Cardiac fibroblast (primary cell): ENCODE measurements at places on chromosomes 4 and X.

DNA sequence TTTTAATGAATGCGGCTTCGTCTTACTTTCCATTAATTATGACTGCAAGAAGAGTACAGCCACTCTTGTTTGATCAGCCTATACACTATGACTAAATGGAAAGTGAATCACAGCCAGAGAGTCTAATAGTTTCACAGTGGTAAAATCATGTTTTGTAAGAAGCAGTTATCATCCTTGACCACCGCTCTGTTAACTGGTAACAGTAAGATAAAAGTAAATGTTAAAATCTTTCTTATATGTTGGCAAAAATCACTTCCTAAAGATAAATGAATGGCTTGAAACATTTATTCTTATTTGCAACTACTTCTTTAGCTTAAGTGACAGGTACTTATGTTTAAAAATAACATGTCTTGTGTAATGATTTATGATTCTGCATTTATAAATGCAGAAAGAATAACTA lies 13.2 kb downstream of the GALNT7 start:
- DNase-seq = peak; percentile 58

- DNase-seq = peak; percentile 53
Observed at GRCh38 chr4:42331914-42332368, 65.3 kb upstream of the SHISA3 start.

DNA sequence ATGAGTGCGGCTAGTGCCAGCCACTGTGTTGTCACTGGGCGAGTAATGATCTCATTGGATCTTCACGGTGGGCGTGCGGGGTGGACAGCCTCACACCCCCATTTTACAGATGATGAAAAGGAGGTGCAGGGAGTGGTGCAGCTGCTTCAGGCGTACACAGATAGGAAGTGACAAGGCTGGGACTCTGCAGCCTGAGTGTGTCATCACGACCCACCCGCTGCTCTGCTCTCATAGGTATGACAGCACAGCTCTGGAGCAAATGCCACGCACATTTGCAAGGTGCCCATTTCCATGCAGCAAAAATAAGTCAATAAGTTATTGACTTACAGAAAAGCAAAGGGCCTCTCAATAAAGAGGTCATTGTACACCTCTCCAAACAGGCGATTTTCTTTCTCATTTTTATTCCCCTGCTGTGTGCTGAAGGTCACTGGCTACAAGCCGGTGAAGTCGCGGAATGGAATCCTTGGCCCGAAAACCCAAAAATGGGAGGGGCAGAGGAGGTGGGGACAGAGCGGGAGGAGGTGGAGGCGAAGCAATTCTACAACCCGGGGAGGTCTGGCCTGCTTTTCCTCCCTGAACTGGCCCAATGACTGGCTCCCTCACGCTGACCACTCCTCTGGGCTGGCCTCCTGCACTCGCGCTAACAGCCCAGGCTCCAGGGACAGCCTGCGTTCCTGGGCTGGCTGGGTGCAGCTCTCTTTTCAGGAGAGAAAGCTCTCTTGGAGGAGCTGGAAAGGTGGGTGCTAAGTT lies at the start of gene SOD3:
Gene SOD3 (plus strand): TSS at position 658 of the 750 bp plus-strand sequence. CDS start 3,949 bp downstream, outside the sequence.
- peak; percentile 93 for DNase-seq

DNA sequence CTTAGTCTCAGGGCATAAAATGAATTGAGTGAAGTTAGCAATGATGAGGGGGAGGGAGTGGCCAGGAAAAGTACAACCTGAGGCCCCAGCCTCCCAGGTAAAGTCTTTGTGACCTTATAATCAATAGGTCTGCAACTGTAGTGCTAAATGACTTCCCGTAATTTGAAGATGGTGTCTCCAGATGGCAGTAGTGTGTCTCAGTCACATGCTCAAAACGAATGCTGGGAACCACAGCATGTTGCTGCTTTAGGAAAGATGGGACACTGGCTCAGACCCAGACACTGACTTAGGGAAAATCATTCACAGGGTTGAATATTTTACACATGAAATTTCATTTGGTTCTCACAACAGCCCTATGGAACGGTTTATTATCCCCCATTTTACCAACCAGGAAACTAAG lies 10.3 kb downstream of the SRPX2 start:
- DNase-seq = peak; percentile 51

DNA sequence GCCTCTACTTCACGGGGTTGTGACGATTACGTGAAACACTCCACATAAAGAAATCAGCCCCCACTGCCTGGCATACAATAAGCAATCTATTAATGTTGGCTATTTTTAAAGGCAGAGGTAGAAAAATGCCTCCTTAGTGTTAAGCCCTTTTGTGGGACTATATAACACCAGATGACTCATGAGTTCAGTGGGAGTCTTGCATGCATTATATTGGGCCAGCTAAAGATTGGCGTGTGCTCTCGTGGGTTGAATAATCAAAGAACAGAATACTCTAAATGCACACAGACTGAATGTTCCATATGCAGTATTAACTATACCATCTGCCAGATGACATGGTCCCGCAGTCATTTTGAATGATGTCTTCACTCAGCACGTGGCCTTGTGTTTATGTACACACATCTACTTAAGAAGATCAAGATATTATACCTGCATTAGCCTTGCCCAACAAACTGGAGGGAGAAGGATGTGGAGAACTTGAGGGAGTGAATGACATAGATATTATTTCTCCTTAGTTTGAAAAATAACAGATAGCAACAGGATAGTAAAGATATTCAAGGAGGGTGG lies 85.0 kb upstream of the MYOZ2 start:
- no peak for DNase-seq

DNA sequence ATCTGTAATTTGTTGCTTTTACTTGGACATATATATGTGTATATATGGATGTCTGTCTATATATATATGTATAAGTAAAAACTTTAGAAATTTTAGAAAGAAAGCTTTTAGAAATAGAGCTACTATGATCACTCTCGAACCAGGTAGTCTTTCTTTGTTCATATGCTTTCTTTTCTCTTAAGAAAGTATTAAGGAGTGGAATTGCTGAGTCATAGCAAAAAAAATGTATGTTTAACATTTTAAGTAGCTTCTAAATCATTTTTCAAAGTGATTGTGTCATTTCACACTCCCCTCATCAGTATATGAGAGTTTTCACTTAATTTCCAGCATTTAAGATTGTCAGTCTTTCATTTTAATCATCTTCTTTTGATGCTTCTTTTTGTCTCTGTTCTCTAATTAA lies 447.9 kb upstream of the TECRL start:
- no peak for DNase-seq

DNA sequence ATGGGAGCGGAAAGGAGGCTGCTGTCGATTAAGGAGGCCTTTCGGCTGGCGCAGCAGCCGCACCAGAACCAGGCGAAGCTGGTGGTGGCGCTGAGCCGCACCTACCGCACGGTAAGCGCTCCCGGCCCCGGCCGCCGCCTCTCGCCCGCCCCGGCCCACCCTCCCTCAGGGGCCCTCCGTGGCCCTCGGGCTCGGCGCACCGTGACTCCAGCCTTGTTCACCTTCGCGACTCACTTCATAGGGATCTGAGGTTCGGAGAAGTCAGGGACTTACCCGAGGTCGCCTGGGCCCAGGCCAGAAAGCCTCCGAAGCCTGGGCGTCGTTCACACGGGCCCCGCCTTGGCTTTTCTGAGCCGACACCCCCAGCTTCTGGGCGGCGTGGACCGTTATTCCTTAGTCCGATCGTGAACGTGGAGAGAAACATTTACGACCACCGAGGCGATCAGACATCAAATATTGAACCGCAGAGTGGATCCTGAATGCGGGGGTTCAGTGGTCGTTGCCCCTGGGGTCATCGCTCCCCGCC lies 362 bp downstream of the NCAPG start:
- no peak for DNase-seq

GRCh38 chrX:56233682-56234081 lies 1.5 kb downstream of the KLF8 start:
- DNase-seq = peak; percentile 63

DNA sequence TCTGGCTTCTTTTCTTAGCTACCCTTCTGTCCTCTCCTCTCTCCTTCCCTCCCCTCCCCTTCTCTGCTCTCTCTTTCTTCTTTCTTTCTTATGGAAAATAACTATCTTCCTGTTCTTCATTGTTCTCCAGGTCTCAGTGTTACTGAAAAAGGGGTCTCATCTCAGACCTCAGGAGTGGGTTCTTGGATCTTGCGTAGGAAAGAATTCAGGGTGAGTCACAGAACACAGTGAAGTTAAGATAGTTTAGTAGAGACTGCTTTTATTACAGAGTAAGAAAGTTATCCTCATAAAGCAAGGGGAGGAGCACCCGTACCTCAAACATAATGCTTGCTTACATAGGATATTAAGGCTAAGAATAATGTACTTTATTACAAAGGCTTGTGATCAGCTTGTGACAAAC lies 31.8 kb upstream of the CWH43 start:
- DNase-seq = no peak

- no peak for DNase-seq
Observed at GRCh38 chr4:7593646-7594412, 159.1 kb upstream of the PSAPL1 start.

GRCh38 chr4:47715716-47716416 lies 122.0 kb downstream of the CORIN start:
- DNase-seq = no peak

DNA sequence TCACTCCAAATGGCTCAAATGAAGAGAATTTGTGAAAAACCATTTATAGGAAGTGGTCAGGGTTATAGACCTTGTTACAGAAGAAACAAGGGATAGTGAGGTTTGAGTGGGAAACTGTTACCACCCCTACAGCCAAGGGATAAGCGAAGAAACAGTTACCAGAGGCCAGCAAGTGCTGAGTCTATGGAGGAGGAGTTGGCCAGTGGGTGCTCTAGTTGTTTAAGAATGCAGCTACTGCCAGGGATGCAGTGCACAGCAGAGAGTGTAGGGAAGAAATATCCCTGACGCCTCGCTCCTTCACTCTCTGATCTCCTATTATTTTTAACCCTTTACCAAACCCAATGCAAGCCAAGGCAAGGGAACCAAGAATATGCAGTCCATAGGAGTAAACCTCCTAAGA lies 15.2 kb upstream of the SYTL4 start:
- DNase-seq = peak; percentile 25

- no peak for DNase-seq
Observed at GRCh38 chr4:25977397-25978170, 63.6 kb downstream of the SMIM20 start.

DNA sequence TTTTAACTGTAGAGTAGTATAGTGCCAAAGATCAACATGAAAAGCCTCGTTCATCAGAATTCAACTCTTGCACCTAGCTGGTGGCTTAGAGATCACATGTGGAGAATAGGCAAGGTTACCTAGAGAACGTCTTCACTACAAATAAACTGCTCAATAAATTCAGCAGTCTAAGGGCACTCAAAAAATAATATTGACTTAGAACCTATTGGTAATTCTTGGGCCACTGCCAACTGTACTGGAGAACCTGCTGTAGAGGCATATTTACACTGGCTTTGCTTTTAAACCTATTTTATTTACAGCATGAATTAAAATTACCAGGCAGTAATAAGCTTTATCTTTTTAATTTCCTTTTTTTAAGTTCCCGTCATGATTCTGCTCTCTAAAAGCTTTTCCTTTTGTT lies 343.7 kb downstream of the PDHA2 start:
- DNase-seq = no peak

- DNase-seq = no peak
Observed at GRCh38 chr4:88144866-88145300, 13.6 kb downstream of the ABCG2 start.
